NCI-H1436 (cell line): ENCODE measurements at places on chromosomes 7 and 10.
A peak's percentile ranks its signal among the peaks of the same experiment; 100 is the strongest.

- no peak for DNase-seq
Measured at GRCh38 chr10:74433993-74434392, 283.0 kb downstream of the ADK start.

GRCh38 chr10:110269374-110270318 is 35.1 kb downstream of the SMNDC1 start:
- DNase-seq = no peak

GRCh38 chr7:24334627-24335026 is 50.6 kb downstream of the NPY start:
- DNase-seq = no peak

GRCh38 chr7:81627536-81628287 is 142.1 kb downstream of the HGF start:
- no peak for DNase-seq

DNA sequence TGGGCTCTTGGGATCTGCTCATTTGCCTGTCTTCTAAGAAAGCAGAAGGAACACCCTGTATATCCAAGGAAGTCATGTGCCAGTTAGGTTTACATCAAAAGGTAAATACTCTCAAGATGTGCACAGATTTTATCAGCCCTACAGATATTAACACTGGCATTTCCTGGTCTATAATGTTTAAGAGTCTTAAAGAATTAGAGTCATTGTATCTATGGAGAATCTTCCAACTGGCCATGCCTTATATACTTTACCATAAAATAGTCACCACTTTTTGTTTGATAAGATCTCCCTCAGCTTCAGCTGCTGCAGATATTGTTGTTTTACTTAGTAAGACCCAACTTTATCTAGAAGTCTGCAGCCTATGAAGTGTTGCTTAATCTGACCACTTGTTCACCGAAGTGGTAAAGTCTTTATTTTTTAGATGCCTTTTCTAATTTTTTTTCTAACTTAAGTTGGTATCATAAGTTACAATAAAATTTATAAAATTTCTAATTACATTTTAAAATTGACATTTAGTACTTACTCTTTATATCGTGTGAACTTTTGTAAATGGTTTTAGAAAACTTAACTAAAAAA is 58.5 kb downstream of the CPED1 start:
- no peak for DNase-seq

DNA sequence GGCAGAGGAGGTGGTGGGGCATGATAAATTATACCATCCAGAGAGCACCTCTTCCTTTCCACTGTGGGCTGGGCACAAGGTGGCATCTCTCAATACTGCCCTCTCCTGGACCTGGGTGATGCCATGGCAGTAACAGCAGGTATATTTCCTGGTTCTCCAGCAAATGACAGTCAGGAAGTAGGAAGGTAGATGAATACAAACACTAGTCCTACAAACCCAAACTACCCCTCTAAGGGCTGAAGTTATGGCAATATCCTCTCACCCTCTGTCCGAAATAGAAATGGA is 1004.9 kb downstream of the KCNMA1 start:
- peak; percentile 42 for DNase-seq

DNA sequence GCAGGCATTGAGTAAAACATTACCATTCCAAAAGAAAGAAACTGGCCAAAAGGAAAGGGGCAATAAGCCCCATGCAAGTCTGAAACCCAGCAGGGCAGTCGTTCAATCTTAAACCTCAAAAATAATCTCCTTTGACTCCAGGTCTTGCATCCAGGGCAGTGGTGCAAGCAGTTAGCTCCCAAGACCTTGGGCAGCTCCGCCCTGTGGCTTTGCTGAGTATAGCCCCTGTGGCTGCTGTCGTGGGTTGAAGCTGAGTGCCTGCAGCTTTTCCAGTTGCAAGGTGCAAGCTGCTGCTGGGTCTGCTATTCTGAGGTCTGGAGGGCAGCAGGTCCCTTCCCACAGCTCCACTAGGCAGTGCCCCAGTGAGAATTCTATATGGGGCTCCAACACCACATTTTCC is 580.1 kb upstream of the AUTS2 start:
- no peak for DNase-seq

DNA sequence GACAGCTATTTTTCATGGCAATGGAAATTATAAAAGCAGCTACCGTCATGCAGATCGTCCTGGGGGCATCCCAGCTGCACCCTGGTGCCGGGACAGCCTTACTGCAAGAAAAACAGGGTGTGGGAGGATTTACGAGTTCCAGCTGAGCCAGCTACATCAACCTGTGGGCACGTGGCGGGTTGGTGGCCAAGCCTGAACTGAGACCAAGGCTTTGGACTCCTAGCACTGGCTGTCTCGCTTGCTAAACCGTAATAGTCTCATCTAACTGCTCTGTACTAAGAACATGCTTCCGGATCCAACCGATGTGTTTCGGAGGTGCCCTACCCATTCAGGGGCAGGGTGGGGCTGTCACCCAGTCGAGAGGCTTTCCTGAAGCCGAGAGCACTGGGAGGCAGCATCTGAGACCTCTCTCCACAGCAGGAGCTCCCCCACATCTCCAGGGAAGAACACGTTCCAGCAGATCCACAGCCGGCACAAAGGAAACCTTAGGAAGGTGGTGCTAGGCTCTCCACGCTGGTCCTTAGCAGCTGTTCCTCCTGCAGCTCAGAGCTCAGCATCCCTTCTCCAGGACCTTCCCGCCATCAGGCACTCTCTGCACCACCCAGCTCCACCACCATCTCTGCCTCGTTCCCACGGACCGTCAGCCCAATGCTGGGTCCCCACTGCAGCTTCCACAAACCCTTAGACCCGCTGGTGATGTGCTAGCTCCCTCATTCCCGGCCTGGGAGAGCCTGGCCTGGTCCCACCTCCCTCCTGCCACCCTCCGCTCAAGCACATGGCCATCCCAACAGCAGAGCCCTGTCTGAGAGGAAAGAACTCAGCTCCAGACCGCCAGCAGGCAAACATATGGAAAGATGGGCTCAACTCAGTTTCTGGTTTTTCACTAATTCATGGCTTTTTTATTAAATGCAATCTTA is 158.5 kb downstream of the PTPRN2 start:
- no peak for DNase-seq
